Heart right ventricle (tissue), 16 donors: ENCODE measurements at places on chromosomes 16 and 17.

DNA sequence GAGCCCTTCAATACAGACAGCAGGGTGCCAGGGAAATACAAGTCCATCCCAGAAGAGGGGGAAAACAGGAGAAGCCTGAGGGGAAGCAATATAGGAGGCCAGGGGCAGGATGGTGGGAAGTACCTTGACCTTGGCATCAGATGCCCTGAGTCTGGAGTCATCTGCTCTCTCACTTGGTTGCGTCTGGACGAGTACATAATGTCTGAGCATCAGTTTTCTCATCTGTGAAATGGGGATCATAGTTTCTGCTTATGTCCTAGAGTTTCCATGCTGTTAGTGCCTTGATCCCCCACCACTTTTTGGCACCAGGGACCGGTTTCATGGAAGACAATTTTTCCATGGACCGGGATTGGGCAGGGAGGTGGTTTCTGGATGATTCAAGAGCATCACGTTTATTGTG lies 2.3 kb downstream of the STAT5A start:
- no peak for DNase-seq

- no peak for DNase-seq
Measured at GRCh38 chr16:13992322-13992721, 72.4 kb downstream of the ERCC4 start.

DNA sequence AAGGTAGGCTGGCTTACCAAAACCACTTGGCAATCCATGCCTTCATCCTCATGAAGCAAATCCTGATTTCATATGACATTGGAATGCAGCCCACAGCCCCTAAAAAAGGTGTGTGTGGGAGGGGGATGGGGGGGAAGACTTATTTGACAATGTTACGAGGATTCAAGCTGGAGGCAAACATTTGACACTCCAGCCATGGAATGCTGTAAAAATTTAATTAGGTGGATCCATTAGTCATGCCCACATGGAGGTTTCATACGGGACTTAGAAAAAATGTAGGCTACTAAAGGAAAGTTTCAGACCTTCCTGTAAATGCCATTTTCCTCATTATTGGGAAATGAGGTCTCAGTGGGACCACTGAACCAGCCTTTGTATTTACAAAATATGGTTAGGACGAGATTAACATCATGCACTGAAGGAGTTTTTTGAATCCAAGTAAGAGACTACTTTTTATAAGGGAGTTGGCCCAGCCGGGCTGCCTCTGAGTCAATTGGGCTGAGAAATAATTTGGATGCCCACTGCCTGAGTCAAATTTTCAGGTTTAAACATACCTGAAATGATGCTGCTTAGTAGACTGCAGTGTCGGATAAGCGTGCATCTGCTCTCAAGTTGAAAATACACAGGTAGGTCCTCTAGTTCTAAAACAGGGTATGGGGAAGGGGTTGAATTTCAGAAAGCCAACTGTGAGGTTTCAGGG lies 44.6 kb upstream of the MAF start:
- no peak for DNase-seq

GRCh38 chr17:497241-498034 lies 144.8 kb upstream of the RPH3AL start:
- DNase-seq = no peak

GRCh38 chr17:78725448-78726021 lies 56.5 kb downstream of the CYTH1 start:
- DNase-seq = no peak

GRCh38 chr17:32266051-32266388 lies 388 bp downstream of the RHBDL3 start:
- DNase-seq = no peak

DNA sequence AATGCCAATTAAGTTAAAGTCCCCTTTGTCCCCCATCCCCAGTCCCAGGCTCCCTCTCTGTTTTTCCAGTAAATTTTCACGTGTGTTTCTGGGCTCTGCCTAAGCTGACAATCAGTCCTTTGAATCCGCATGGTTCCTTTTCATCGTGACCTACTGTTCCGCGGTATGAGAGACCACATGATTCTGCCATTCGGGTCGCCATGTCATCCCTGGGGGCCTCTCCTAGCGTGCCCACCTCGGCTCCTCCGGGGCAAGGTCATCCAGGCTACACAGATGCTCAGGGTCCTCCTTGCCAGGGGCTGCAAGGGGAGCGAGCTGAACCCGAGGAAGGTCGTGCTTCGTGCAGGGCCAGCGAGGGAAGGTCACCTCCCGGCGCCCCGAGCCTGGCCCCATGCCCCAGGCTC lies 157.6 kb downstream of the RAB11FIP4 start:
- DNase-seq = no peak
